ENCODE measurements at places on chromosomes 2 and 18.
A peak's percentile ranks its signal among the peaks of the same experiment; 100 is the strongest.

GRCh38 chr2:197339496-197340220 lies 29.1 kb upstream of the ANKRD44 start:
- peak overlapping the region; percentile 9 for H3K27ac ChIP-seq
- no peak for DNase-seq
- H3K4me3 ChIP-seq, result no peak overlapping the region
- no peaks in the 10 kb centered on the region for H3K27me3 ChIP-seq
- peaks cover 26% of the 10 kb centered on the region for H3K4me1 ChIP-seq
- H3K36me3 ChIP-seq, result no peaks in the 10 kb centered on the region

DNA sequence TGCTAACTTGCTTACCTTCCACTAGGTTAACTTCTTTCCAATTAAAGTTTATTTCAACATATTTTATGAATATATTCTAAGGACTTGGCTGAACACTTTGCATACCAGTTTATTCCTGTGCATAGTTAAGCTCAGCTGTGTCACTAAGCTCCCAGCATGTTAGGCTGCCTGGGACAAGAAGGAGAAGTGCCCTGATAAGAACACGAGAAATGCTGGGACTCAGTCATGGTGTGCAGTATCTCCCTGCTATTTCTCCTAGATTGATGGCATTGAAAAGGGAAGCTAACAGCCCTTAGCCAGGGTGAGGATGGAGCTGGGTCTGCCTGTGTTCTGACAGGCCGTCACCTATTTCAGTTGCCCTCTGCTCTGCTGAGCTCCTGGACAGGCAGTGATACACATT lies 164.3 kb downstream of the TRABD2A start:
- peaks cover 24% of the 10 kb centered on the region for H3K4me1 ChIP-seq
- no peaks in the 10 kb centered on the region for H3K36me3 ChIP-seq
- DNase-seq, result no peak
- no peak overlapping the region for H3K4me3 ChIP-seq
- no peaks in the 10 kb centered on the region for H3K27me3 ChIP-seq

GRCh38 chr2:174633623-174633930 lies 36.0 kb upstream of the WIPF1 start:
- peak overlapping the region; percentile 88 for H3K4me3 ChIP-seq
- DNase-seq, result no peak
- H3K27me3 ChIP-seq, result no peaks in the 10 kb centered on the region

DNA sequence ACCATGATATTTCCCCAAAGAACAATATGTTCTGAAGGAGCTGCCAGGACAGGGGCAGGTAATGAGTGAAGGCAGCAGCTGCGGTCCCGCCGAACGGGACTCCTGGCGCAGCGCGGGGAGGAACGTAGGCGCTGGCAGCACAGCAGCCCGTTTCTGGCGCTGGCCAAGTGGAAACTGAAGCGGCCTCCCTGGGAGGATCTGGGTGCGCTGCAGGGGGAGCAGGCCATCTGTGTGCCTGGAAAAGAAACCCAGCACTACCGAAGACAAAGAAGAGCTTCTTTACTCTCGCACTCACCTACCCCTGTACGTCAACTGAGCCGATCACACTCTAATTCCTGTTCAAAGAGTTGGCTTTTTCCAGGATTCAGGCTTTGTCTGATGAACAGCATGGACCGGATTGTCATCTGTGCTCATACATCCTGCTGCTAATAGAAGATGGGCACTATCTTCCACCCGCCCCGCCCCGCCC lies 11.8 kb downstream of the G6PC2 start:
- no peaks in the 10 kb centered on the region for H3K36me3 ChIP-seq
- peak; percentile 4 for DNase-seq
- H3K4me1 ChIP-seq, result peaks cover 12% of the 10 kb centered on the region
- peaks cover 27% of the 10 kb centered on the region for H3K27me3 ChIP-seq
- H3K27ac ChIP-seq, result no peak overlapping the region
- H3K4me3 ChIP-seq, result no peak overlapping the region

DNA sequence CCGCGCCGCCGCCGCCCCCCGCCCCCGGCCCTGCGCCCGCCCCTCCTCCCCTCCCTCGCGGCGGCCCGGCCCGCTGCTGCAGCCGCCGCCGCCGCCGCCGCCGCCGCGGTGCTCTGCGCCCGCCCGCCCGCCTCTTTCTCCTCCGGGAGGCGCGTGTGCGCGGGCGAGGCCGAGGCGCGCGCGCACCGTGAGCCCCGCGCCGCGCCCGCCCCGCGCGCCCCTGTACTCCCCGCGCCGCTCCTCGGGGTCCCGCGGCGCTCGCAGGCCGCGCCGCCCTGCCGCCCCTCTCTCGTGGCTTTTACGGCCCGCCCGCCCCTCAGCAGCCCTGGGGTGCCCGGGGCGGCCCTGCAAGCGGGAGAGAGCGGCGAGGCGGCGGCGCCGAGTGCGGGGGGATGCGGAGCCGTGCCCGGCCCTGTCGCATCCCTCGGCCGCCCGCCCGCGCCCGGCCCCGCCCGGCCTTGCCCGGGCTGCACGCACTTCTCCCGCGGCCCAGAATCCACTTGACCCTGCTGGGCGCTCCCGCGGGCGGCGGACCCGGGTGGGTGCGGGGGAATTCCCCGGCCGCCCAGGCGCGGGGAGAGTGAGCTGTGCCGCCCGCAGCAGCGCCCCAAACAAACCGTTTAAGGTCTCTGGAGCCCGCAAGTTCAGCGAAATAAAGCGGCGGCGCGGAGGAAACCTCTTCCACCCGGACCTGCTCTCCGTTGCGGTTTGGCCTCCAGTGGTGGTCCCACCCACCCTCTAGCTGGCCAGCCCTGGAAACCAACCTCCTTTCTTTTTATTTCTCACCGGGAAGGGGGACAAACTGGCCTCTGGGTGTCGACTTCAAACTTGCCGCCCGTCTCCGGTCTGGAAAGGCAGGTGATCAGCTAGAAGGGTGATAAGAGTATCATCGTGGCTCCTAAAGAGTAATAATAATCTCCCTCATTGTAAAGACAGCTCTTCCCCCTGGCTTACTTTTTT lies 37.4 kb downstream of the AFF3 start:
- peak overlapping the region; percentile 39 for H3K27ac ChIP-seq
- peak overlapping the region; percentile 74 for H3K4me3 ChIP-seq
- no peaks in the 10 kb centered on the region for H3K36me3 ChIP-seq

DNA sequence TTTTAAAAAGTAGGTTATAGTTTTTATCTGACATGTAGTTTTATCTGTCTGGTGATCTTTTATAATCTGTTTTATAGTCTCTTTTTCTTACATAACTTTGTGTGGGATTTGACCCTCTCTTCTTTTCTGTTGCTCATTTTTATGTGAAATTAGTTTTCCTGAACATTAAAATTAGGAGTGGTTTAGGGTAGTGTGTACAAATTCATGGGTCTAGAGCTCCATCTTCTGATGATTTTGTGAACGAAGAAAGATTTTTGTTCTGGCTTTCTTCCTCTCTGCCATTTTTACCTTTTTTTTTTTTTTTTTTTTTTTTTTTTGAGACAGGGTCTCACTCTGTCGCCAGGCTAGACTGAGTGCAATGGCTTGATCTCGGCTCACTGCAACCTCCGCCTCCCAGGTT lies 46.6 kb downstream of the SLC30A6 start:
- H3K27me3 ChIP-seq, result no peaks in the 10 kb centered on the region
- no peak overlapping the region for H3K4me3 ChIP-seq
- peaks cover 26% of the 10 kb centered on the region for H3K36me3 ChIP-seq
- no peak for DNase-seq
- H3K27ac ChIP-seq, result peak overlapping the region; percentile 33

GRCh38 chr2:69163109-69163508 lies 150.1 kb downstream of the ANTXR1 start:
- no peak for DNase-seq
- no peaks in the 10 kb centered on the region for H3K36me3 ChIP-seq
- peaks cover 6% of the 10 kb centered on the region for H3K27me3 ChIP-seq
- H3K27ac ChIP-seq, result no peak overlapping the region

DNA sequence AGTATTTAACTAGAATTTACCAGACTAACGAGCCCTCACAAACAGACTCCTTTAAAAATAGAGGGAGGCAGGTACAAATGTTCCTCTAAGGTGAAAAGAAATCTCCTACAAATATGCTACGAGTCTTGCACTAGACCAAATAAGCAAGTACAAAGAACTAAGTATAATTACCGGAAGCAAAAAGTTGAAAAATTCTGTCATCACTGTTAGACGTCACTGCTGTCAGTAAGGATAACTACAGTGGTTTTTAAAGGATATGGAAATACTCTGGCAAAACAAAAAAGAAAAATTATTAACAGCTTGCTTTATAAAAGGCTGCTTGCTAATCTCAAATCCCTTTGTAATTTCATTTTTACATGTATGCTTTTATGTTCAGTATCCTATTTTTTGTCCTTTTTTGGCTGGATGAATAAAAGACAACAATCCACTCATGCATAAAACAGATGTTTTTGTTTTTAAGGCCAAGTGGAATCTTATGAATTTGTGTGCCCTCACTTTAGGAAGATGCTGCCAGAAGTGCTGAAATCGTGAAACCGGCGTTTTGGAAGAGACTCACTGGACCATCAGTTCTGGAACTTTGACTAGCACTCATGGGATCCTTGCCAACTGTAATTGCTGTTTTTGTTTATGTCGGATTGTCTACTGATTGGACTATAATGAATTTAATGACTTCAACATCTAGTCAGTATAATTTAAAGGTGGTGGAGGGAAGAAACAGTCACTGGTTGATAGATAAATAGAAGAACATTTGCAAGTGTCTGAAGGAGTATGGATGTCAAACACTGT lies 6.7 kb downstream of the ZNF521 start:
- H3K27ac ChIP-seq, result no peak overlapping the region
- H3K4me3 ChIP-seq, result no peak overlapping the region
- no peak for DNase-seq
- H3K27me3 ChIP-seq, result peaks cover 49% of the 10 kb centered on the region

Measured in activated naive CD8-positive, alpha-beta T cell treated with anti-CD3 and anti-CD28 coated beads, Interleukin-2, amount 50 U/mL, for 24 hours (primary cell).